CD4-positive, alpha-beta T cell treated with Interleukin-6 at 100 ng/mL for 8 hours (primary cell): ENCODE measurements at places on chromosomes 6 and 20.

DNA sequence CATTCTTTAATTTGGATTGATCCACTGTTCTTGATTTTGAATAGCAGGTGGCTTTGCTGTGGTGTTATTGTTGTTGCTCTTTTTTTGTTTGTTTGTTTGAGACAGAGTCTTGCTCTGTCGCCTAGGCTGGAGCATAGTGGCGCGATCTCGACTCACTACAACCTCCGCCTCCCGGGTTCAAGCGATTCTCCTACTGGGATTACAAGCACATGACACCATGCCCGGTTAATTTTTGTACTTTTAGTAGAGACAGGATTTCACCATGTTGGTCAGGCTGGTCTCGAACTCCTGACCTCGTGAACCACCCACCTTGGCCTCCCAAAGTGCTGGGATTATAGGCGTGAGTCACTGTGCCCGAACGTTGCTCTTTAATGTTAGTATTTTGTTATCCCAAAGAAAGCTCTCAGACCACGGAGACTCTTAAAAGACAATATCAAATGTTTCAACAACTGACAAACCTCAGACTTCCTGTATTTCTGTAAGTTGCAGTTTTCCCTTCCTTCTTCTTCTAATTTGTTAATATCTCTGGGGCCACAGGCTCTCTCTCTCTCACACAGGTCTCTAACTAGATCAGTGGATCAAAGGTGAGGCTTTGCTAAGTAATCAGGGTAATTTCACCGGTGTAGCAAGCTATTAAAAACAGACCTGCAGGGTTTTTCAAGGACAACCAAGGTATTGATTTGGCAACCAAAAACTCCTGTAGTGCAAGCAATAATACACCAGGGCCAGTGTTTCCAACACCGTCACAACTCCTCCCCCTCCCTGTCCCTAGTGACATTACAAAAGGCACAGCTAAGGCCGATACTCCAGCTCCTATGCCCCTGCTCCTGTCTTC, 48.8 kb upstream of the ZNF217 start:
- peak; percentile 59 for DNase-seq

- no peak for DNase-seq
These were observed 171.4 kb downstream of the PACRG start for GRCh38 chr6:162899148-162899547.

DNA sequence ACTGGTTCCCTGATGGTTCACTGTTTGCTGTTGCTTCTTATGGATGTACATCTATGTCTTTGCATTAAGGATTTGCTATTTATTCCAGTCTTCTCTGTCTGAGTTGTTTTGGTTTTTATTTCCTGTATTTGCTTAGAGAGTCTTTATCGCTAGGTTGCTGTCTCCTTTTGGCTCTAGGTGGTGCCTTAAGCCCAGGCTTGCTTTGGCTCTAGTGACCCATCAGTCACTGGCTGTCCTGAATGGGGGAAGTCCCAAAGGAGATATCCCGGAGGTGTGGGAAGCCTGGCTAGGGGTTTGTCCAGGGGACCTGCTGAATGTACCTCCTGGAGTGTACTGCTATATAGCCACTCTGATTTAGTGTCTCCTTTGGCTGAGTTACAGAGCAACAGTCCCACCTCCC, 53.4 kb downstream of the MCHR2 start:
- DNase-seq: no peak

DNA sequence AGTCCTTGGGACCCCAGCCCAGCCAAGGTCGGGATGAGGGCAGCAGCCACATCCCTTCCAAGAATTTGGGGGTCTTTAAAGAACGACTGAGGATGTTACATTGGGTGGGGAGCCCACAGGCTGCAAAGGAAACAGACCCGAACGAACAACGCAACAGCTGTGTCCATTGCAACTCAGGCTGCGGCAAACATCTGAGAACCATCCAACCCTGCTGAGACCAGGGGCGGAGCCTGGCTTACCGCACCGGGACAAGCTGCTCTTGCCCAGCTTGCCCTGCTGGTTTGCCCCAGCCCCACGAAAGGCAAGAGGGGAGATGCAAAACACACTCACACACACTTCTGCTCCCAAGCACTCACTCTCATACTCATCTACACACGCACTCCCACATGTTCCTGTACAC, 21.5 kb upstream of the TAF4 start:
- DNase-seq: no peak

GRCh38 chr20:52001999-52002666, 189.4 kb downstream of the ZFP64 start:
- DNase-seq: no peak

GRCh38 chr6:4794140-4794707, 18.0 kb downstream of the CDYL start:
- no peak for DNase-seq

DNA sequence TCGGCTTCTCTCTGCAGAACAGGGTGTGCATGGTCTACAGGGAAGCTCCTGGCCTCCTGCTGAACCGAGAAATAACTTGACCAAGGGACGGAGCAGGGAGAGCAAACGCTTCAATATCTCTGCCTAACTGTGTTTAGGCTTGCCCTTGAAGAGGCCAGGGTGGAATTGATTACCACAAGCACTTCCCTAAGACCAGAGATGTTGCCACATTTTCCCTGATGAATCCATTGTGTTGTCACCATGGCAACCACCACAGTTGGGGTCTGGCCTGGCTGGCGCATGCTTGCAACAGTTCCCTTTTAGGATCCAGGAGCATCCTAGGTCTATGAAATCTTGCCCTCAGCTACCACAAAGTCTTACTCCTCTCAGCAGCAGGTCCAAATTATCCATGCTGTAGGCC, 213.5 kb upstream of the SULF2 start:
- DNase-seq: no peak

DNA sequence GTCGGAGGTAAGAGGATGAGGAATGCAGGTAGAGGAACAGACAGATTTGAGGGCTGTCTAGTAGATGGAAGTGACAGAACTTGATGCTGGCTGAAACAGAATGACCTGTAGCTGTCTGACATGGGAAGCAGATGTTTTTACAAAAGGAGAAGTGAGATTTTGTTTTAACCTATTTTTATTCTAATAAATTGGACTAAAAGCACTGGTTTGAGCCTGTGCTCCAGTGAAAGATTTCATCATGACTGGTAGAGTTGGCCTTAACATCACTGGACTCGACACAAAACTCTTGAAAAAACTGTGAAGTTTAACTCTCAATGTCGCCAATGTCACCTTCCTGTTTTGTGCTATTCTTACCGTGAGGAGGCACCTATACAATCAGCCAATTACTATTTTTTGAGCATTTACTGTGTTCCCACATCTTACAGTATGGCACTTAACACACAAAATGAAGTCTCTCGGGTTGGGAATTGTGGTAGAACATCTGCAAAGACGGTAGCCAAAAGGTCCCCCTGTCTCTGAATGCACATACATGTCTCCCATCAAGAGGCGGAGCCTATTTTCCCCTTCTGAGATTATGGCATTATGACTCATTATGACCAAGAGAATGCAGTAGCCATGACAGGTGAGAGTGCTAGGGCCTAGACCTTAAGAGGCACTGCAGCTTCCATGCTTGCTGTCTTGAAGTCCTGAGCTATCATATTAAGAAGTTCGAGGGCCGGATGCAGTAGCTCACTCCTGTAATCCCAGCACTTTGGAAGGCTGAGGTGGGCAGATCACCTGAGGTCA, 93.2 kb downstream of the FOXF2 start:
- DNase-seq: no peak

DNA sequence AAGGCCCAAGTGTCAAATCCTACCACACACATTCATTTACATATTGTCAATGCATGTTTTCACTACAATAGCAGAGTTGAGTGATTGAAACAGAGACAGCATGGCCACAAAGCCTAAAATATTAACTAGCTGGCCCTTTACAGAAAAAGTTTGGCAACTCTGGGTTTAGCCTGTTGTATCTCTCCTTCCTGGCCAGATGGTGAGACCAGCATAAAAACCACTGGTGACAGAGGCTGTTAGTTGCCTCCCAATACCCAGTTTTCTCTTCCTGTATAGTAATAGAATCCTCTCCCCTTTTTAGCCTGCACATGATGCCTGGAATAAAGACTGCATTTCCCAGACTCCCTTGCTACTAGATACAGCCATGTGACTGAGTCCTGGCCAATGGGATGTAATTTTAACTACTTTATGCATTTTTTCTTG, 100.0 kb upstream of the TAB2 start:
- no peak for DNase-seq

- no peak for DNase-seq
These were observed 156.3 kb upstream of the RNF24 start for GRCh38 chr20:4171538-4172116.

DNA sequence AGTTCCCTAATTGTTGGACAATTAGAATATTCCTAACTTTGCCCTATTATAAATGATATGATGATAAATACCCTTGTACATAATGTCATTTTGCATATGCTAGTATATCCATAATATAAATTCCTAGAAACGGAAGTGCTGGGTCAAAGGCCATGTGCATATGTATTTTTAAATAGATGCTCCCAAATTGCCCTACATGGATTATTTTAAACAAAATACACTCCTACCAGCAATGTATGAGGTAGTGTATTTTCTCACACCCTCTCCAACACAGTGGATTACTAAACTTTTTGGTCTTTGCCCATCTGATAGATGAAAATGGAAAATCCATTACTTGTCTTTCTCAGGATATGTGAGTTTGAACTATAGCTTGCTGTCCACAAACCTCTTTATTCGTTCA, 385.1 kb upstream of the JARID2 start:
- DNase-seq: no peak

DNA sequence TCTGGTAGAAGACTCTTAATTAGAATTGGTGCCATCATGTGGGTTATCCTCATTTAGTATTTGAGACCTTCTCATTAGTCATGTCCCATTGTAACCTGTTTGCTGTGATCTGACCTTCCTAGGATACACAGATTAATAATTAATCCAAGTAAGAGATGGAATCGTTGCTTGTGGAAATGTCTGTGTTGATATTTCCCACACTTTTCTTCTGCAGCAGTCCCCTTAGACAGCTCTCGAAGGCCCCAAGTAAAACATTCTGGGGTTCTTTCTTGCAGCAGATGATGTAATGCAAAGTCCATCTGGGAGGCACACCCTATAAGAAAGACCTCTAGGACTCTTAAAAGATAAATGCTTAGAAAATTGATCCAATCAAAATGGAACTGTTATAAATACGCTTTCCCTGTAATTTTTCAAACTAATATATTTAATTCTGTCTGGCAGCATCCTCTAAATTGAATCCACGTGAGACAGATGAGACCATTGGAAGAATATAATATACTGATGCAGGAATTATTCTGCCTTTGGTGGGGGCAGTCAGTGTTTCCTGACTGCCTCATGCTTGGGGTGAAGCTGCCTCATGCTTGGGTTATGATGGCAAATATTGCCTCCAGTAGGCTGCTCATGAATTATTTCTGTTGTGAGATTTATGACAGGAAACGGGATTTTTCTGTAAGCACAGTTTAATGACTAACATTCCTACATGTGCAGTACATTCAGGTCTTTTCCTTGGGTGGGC, 54.5 kb upstream of the ARMC2 start:
- no peak for DNase-seq
